ENCODE measurements at places on chromosomes 1 and 21. TPM values are rescaled to one million over a fixed set of nuclear protein-coding genes. Genes with fewer than 3 reads are reported as not detected.

Gene RIPK4
- 20.0 TPM for total RNA-seq

Gene SPATA45
- total RNA-seq, result 0.42 TPM

Gene FMO3
- not detected for total RNA-seq

Gene LRP8
- total RNA-seq, result 38.2 TPM

Gene MAP10
- 0.98 TPM for total RNA-seq

Gene HSD11B1
- total RNA-seq, result 0.60 TPM
